ENCODE measurements at places on chromosomes 5 and 9.
A peak's percentile ranks its signal among the peaks of the same experiment; 100 is the strongest.

GRCh38 chr9:118829334-118829733, 539.9 kb downstream of the BRINP1 start:
- DNase-seq, result no peak

- DNase-seq, result no peak
Observed at GRCh38 chr5:115766608-115767007, 49.9 kb downstream of the CDO1 start.

GRCh38 chr5:107805824-107806223, 135.1 kb upstream of the EFNA5 start:
- DNase-seq, result no peak

DNA sequence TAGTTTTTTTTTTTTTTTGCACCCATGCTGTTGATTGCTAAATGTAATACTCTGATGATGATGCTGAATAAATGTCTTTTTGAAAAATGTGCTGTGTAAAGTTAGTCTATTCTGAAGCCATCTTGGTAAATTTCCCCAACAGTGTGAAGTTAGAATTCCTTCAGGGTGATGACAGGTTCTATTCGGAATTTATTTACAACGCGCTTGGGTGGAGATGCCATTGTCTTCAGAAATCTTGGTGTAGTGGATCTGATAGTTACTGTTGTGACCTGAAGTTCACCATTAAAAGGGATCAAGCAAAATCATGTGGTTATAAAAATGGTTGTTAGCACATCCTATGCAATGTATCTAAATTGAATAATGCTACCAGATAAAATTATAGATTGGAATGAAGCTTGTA, 36.3 kb upstream of the DMRT1 start:
- DNase-seq, result no peak

DNA sequence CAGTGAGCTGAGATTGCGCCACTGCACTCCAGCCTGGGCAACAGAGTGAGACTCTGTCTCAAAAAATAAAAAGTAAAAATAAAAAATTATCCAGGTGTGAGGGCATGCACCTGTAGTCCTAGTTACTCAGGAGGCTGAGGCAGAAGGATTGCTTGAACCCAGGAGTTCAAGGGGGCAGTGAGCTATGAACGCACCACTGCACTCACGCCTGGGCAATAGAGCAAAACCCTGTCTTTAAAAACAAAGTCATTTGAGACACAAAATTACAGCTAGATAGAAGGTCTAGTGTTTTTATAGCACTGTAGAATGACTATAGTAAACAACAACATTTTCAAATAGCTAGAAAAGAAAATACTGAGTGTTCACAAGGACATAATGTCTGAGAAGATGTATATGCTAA, 16.4 kb downstream of the IL4 start:
- no peak for DNase-seq

DNA sequence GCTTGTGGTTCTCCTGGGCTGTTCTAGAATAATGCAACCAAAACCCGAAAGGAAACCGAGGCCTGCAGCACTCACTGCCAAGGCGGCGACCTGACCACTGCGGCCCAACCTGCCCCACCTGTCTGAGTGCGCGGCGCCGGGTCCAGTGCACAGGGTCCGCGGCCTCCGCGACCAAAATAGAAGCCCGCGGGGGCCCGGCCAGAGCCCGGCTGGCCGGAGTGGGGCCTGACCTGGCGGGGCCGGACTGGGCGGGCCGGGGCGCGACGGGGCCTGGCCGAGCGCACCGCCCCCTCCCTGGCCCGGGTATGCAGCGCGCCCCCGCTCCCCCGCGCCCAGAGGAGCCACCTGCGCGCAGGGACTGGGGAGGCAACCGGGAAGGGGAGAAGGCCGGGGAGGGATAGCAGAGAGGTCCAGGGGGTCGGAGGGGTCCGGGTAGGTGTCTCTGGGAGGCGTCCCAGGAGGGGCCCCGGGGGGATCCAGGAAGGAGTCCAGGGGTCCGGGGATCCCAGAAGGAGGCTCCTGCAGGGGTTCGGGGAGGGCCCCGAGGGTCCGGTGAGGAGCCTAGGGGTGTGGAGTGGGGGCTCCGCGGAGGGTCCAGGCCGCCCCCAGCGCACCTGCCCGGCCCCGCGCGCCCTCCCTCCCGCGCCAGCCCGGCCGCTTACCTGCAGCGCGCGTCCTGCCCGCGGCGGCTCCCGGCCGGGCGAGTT, 503 bp downstream of the SEMA4D start:
- DNase-seq, result peak; percentile 40

GRCh38 chr5:139755892-139756671, 39.5 kb upstream of the PSD2 start:
- no peak for DNase-seq

- DNase-seq, result no peak
Observed at GRCh38 chr9:94298949-94299599, 29.4 kb downstream of the NUTM2F start.
